Stimulated activated CD8-positive, alpha-beta memory T cell treated with anti-CD3 and anti-CD28 coated beads, Interleukin-2, amount 100 ng/mL, for 48 hours (primary cell): ENCODE measurements at places on chromosomes 5 and 9.

DNA sequence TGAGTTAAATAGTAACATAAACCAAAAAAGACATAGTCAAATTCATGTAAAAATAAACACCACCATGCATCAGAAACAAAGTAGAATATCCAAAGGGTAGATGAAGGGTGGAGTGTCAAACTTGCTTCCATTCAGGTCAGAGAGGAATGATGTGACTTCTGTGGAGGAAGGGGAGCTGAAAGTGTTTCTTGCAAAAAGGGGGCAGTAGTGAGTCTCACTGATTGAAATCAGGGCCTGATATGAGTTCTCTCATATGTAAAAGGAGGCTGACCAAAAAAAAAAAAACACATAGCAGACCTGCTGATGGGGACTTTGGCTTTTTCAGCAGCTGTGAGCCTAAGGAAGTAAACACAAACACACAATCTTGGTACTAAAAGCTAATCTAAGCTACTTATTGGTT, 38.8 kb upstream of the RGMB start:
- no peak for DNase-seq

DNA sequence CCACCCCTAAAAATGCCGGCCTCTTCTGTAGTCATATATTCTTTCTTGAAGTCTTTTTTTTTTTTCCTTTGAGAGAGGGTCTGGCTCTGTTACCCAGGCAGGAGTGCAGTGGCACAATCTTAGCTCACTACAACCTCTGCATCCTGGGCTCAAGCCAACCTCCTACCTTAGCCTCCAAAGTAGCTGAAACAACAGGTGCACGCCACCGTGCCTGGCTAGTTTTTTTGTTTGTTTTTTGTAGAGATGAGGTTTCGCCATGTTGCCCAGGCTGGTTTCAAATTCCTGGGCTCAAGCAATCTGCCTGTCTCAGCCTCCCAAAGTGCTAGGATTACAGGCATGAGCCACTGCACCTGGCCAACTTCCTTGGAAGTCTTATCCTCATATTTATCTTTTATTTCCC, 19.1 kb downstream of the SREK1IP1 start:
- no peak for DNase-seq

- DNase-seq: no peak
These were observed 113.3 kb upstream of the CAST start for GRCh38 chr5:96548905-96549304.

- no peak for DNase-seq
These were observed 48.2 kb upstream of the NFIB start for GRCh38 chr9:14362175-14362574.

DNA sequence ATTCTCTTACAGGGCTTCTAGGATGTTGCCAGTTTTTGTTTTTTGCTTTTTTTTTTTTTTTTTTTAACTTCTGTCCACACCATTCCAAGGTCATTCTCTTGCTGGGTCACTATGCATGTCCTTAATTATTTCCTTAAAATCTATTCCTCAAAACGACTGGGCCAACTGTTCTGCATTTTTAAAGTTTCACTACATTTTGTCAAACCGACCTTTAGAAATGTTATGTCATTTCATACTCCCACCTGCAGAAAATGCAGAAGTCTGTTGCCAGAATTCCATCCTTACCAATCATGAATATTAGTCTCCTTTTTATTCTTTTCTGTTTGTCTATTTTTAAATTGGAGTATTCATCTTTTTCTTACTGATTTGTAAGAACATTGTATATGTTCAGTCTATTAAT, 295.5 kb downstream of the ZSWIM6 start:
- no peak for DNase-seq

GRCh38 chr9:85142496-85142911, 473.0 kb downstream of the NTRK2 start:
- no peak for DNase-seq

DNA sequence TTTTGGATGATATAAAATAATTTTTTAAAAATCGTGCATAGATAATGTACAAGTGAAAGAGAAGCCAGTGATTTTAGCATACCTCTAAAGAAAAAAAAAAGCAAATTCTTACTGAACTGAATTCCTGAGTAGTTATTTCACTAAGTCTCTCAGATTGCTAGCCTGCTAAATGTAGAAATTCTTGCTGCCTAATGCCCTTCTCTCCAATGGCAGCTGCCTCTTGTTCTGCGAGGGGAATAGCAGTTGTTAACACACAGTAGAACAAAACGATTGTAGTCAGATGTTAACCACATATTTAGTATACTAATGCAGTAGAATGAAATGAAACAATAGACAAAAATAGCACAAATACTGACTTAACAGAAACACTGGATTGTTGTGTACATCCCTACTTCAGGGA, 26.8 kb downstream of the SMAD5 start:
- DNase-seq: no peak

- no peak for DNase-seq
These were observed 75.7 kb downstream of the AMBP start for GRCh38 chr9:114002271-114002985.

- no peak for DNase-seq
These were observed 137.1 kb downstream of the SUSD1 start for GRCh38 chr9:112038017-112038408.

DNA sequence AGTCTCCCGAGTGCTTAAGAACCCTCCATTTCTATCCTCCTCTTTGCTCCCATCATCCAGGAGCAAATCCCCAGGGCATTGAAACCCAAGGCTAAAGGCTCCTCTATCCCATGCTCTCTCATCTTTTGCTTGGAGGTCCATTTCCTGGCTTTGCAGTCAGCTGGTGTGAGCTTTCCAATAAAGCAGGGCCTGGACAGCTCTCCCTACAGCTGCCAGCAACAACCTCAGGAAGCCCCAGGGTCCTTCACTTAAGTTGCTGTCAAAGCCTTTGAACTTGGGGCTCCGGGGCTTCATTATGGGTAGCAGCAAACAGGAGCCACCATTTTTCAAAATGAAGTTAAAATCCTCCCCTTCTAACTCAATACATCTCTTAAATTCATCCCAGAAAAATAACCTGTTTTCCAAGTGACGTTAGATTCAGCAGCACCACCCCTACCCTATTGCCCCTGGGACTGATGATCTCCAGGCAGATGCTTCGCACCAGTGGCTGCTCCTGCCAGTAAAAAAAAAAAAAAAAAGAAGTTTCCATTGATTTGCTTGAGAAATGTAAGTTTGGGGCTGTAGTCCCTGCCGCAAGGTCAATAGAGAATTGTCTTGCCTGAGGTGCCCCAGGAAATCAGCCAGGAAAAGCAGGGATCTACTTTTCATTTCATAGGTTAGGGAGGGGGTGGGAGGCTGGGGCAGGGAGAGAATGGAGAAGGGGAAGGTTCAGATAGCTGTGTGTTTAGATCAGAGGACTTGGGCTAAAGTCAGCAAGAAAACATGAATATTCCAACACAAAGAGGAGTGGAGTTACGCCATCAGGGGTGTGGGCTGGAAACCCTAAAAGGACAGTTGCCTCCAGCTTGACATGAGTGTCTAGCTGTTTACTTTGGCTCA, 83.8 kb upstream of the IL6ST start:
- no peak for DNase-seq

DNA sequence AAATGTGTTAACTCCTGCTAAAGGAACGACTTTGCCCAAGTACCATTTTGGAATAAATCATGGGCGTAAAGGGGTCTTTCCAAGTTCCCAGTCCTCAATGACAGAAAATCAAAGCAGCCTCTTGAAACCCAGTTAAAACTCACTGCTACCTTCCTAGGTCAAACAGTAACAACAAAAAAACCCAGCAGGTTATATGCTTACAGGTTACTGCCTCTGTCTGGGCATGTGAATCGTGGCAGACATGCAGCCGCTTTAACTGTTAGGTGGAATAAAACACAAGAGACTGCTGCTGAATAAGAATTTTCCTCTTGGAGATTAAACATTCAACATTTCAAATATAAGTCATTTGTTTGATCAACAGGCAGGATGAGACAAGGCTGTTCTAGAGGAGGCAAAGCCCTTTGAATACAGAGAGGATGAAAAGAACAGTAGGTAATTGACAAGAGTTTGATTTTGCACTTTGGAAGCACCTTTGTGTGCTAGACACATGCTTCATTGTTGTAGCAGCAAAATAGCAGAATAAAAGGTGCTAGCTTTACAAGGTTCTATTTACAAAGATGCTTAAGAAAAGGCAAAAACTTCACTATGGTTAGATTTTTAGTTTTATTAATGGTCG, 319.4 kb downstream of the NDUFS4 start:
- no peak for DNase-seq

GRCh38 chr5:159226451-159226850, 17.1 kb upstream of the RNF145 start:
- no peak for DNase-seq

- DNase-seq: no peak
These were observed 68.0 kb downstream of the POU5F2 start for GRCh38 chr5:93673316-93673954.

DNA sequence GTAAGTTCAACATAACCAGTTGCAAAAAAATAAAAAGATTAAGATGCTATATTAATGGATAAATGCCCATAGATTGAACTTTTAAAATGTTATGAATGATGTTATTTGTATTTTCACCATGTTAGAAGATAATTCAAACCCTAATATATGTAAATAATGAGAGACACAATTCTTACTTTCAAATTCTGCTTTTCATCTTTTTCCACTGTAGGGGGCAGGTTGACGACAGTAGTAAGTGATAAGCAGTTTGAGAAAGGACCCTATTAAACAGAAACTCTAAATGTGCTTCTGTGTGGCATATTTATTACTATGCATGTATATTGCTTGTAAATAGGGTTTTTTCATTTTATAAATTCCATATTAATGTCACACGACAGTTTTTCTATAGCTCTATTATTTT, 591.1 kb downstream of the SEMA5A start:
- DNase-seq: no peak

DNA sequence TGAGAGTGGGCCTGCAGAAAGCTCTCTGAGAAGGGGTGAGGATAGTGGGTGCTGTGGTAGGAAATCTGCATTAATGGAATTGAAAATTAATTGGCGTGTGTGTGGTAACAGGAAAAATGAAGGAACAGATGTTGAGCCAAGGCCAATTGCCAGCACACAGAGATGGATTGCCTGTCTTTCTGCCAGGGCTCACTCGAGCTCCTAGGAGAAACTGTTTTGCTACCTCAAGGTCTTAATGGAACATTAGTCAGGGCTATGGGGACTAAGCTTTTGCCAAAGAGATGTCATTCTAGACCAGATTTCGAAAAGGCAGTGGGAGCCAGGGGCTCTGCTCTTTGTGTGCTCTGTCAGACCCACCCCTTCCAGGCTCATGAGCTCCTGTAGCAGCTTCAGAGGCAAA, 124.0 kb upstream of the EFNA5 start:
- DNase-seq: no peak

DNA sequence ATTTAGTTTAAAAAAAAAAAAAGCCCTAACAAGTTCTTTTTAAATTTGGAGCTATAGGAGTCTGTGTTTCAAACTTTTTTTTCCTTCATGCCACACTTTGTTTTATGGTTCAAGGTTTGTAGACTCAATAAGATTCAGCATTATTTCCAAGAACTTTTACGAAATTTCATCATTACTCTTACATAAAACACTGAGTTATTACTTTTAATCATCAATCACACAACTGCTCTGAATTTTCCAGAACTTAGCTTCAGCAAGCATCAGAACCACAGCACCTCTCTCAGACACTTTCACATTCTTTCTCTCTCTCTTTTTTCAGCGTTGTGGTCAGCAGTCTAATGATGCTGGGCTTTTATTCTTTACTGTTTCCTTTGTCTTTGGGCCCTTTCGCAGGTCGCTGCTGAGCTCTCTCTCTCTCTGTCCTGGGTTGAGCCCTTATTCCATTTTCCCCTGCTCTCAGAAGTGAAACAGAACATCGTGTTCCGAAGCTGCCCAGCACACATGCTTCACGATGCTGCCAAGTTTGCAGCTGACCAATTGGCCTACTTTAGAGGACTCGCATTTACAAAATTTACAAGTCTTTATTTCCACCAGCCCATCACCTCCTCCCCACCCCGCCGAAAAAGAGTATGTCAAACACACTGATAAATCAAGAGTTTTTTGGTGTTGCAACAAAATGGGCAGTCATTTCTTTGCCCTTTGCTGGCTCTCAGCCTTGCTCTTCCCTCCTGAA, 44.6 kb upstream of the PIK3R1 start:
- DNase-seq: no peak

- DNase-seq: no peak
These were observed 488.1 kb downstream of the IRX1 start for GRCh38 chr5:4083591-4084337.

GRCh38 chr5:127650649-127651048, 1.8 kb downstream of the CTXN3 start:
- DNase-seq: no peak

DNA sequence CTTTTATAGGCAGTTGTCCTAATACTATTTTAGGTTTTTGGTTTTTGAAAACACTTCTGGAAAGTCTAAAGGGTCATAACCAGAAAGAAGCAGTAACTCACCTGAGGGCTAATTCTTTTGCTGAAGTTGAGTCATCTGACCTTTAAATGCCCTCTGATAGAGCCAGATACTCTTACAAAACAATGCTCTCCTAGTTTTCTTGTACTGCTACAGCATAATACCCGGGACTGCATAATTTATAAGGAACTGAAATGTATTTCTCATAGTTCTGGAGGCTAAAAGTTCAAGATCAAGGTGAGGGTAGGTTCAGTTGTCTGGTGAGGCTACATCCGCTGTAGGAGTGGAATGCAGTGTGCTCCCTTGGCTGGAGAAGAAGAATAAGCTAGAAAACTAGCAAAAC, 670.3 kb downstream of the TLE4 start:
- DNase-seq: no peak

DNA sequence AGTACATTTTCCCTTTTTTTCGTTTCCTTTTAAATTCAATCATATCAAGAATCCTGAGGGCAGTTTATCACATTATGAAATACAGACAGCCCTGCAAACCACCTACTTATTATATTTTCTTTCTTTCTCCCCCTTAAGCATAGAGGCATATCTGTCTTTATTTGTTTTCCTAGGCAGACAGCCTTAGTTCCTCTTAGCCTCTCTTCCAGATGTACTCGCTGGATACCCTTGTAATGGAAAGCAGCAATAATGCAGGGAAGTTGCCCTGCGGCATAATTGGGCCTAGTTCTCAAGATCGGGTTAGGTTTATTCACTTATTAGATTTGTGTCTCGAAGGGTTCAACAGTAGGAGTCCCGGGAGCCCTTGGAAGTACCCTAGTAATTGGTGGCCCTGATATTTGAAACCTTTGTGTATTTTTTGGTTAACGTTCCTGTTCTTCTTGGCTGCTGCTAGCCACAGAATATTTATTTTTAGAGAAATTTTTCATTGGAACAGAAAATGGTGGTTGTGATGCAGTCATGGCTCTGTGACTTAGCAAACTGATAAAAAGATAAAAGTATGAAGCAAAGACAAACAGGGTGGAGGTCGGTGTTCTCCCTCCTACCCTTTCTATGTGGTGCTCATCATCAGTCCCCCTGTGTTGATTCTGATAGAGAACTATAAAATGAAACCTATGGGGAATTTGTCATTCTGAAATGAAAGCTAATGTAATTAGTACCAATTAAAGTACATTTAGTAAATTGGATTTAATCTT, 6.4 kb downstream of the TLE4 start:
- no peak for DNase-seq

- peak; percentile 65 for DNase-seq
These were observed at the start of gene DNM1 for GRCh38 chr9:128203024-128203706. Gene DNM1 (plus strand): TSS chr9:128203379. CDS start chr9:128203471, 92 bp downstream.

- DNase-seq: no peak
These were observed at the start of gene PRRT1B for GRCh38 chr9:131545003-131545785. Gene PRRT1B (plus strand): TSS chr9:131545523. CDS start chr9:131545616, 93 bp downstream.

GRCh38 chr9:105357937-105358336, 89.9 kb upstream of the FSD1L start:
- DNase-seq: no peak

GRCh38 chr9:84996029-84996428, 326.5 kb downstream of the NTRK2 start:
- no peak for DNase-seq

- DNase-seq: no peak
These were observed 13.7 kb downstream of the GLRX start for GRCh38 chr5:95808686-95809413.
